ENCODE measurements at places on chromosomes 3 and 15. TPM values are rescaled to one million over a fixed set of nuclear protein-coding genes. Genes with fewer than 3 reads are reported as not detected.

The DUOXA2 gene
- polyA plus RNA-seq: 7.5 TPM

The MORC1 gene
- polyA plus RNA-seq: not detected

The RCN2 gene
- polyA plus RNA-seq: 38.9 TPM

The ACOX2 gene
- 156 TPM for polyA plus RNA-seq

The NGRN gene
- polyA plus RNA-seq: 56.6 TPM

The SAMMSON gene
- not detected for polyA plus RNA-seq

The IMPG2 gene
- not detected for polyA plus RNA-seq

Measured in small intestine (tissue), 16 donors.